Karpas-422 (cell line): ENCODE measurements at places on chromosomes 3 and 15.

DNA sequence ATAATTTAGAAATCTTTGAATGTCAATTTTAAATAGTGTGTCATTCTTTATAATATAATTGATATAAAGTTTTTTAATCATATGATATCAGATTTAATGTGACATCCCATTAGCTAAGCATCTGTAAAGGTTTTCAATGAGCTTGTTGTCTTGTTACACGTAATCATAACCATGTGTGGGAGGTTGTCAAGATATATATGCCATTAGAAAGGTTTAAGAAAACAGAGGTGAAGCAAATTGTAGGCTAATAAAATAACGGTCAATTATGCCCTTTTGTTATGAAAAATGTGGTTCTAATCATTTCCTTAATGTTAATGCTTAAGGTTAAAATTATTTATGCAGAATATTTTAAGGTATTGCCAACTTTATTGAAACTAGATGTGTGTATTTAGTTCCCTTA, 56.3 kb downstream of the RSRC1 start:
- no peak for DNase-seq

GRCh38 chr3:113747283-113748046, 630 bp downstream of the ATP6V1A start:
- peak; percentile 50 for DNase-seq

GRCh38 chr3:180704532-180704931, 25.2 kb upstream of the CCDC39 start:
- DNase-seq, result no peak

DNA sequence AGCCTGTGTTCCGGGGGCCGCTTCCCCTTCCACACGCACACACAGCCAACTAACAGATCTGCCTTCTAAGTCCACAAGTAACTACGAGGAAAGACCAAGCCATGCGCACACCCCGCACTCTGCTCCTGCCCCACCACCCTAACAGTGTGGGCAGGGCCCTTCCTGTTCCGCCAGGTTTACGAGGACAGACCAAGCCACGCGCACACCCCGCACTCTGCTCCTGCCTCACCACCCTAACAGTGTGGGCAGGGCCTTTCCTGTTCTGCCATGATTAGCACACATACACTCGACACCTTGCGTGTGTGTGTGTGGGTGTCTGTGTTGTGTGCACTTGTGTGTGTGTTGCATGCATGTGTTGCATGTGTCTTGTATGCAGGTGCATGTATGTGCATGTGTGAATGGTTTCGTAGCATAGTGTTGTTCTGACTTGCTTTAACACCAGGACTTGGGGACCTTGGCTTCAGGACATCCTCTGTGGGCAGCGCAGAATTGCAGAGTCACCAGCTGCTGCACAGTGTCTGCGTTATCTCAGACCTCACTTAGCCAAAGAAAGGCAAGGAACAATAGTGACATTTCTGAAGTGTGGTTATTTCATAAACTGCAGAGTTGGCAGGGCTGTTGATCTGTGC, 114.4 kb downstream of the CHSY1 start:
- no peak for DNase-seq

- DNase-seq, result no peak
Measured at GRCh38 chr3:9087831-9088413, 124.7 kb upstream of the RAD18 start.

- no peak for DNase-seq
Measured at GRCh38 chr3:172607305-172608121, 84.3 kb upstream of the TNFSF10 start.

DNA sequence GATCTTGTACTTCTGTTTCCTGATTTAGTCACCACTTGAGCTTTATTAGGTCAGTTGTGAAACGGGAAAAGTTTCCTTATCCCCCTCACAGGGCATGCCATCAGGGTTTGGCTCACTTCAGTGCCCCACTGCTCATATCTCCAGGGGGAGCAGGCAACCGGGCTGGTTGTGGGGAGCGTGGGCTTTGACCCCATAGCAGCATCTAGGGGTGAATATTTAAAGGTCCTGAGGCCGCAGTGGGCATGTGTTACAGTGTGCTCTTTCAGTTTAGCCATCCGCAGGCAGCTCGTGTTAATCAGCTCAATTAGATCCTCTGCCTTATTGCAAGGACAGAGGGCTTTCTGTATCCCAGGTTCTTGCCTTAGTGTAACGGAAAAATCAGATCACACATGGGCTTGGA, 71.9 kb downstream of the MRPL46 start:
- DNase-seq, result no peak

GRCh38 chr15:101221902-101222301, 29.9 kb downstream of the CHSY1 start:
- no peak for DNase-seq

- DNase-seq, result peak; percentile 43
Measured at GRCh38 chr3:155682426-155683343, 62.2 kb downstream of the PLCH1 start.

- DNase-seq, result no peak
Measured at GRCh38 chr3:66437341-66437929, 63.4 kb downstream of the LRIG1 start.

DNA sequence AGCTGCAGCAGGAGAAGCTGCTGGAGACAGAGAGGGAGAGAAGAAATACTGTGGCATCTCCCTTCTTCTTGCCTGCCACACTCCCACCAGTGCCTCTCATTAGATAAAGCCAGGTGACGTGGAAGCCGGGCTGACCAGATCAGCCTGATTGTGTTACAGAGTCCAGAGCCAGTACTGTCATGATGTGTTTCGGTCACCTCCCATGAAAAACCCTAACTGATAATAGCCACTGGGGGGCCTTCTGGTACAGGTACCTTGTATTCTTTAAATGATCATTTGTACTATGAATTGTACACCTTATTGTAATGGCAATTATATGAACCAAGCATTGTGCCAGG, 125.8 kb upstream of the TMEM108 start:
- no peak for DNase-seq

DNA sequence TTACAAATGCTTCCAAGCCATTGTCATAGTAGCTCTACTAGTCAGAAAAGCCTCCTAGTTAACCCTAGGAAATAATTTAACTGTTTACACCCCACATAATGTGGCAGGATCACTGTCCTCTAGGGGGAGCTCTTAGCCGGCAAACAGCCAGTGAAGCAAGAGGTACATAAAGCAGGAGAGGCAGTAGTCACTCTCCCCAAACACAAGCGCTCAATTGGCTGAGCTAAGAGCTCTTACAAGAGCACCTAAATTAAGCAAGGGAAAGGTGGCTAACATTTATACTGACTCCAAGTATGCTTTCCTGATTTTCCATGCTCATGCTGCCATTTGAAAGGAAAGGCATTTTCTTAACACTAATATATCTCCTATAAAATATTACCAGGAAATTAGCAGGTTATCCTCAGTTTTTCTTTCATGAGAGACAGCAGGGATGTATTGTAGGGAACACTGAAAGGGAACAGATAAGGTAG, 37.6 kb downstream of the NCEH1 start:
- peak; percentile 89 for DNase-seq

GRCh38 chr3:153399636-153400035, 237.6 kb downstream of the RAP2B start:
- no peak for DNase-seq

- no peak for DNase-seq
Measured at GRCh38 chr3:124579641-124580040, 150.6 kb upstream of the UMPS start.

DNA sequence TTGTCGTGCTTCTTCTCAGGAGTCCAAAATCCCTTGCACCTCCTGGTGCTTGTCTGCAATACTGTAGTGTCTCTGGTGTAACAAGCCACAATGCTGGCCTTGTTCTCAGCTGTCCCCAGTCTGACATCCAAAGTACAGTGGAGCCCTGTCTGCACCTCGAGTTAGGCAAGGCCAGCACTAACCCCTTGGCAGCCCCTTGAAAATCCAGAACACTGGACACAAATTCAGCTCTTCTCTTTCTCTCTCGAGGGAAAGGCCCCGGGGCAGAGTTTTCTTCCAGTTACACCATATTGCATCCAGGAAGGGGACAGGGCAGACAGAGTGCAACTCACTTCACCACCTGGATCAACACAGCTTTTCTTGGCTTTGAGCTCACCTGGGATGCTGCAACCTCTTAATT, 91.3 kb upstream of the ATP10A start:
- no peak for DNase-seq

GRCh38 chr3:9818666-9819335, 8.7 kb downstream of the TTLL3 start:
- no peak for DNase-seq

GRCh38 chr3:109963831-109964230, 626.5 kb upstream of the DPPA4 start:
- no peak for DNase-seq

GRCh38 chr3:144433006-144433405, 461.4 kb downstream of the DIPK2A start:
- DNase-seq, result no peak
